Large intestine (tissue), 12 donors: ENCODE measurements at places on chromosomes 5 and 9. TPM values are rescaled to one million over a fixed set of nuclear protein-coding genes. Genes with fewer than 3 reads are reported as not detected.

- DNase-seq, result no peak
Observed at GRCh38 chr9:125238127-125238914, 2.8 kb downstream of the HSPA5 start.

DNA sequence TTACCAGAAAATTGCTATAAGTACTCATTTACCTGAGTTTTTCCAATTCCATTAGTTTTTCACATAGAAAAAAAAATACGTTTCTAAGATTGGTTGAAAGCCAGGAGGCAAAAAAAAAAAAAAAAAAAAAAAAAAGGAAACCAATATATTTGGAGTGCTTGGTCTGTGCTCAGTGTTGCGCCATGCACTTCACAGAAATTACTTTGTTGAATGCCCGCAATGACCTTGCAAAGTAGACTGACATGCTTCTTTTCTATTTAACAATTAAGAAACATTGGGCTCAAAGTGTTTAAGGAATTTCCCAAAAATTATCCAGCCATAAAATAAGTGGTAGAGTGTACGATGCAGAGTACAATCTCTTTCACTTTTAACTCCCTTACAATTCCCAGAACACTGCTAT, 65.2 kb upstream of the PAPPA start:
- DNase-seq, result no peak

DNA sequence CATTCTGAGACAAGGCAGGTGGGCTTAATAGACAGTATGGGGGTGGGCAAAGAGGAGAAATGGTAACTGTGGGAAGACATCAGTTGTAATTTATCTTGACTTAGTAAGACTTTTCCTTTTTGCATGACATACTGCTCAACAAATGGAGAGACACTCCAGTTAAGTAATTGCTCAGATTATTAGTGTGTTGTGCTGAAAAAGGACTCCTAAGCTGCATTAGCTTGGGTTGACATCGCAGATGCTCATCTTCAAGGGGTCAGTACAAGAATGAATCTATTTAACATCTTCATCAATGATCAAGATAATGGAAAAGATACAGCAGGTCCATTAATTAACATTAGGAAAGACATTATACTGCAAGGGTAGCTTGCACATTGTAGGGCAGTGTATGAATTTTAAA, 181.1 kb upstream of the ELAVL2 start:
- DNase-seq, result no peak

- DNase-seq, result no peak
Observed at GRCh38 chr5:108524564-108524963, 142.7 kb upstream of the FBXL17 start.

DNA sequence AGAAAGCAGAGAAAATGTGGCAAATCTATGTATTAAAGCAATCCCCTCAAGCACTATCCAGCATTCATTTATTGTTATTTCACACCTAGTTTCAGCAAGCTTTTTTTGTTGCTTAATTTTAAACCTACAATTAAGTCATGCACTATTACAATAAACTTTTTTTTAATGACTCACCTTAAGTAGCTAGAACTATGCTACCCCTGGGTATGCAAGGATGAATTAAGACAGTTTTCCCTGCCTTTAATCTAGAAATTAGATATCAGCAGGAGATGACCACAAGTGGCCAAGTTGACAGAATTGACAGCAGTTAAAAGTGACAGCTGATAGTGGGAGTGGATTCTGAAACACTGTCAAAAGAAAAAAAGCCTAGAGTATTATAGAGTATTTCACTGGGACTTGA, 20.0 kb downstream of the ITGA1 start:
- no peak for DNase-seq

RHOBTB3 gene
- 47.5 TPM for polyA plus RNA-seq

TOMM5 gene
- polyA plus RNA-seq, result 135 TPM

- DNase-seq, result no peak
Observed at GRCh38 chr9:83425240-83425639, 113.0 kb downstream of the FRMD3 start.

- no peak for DNase-seq
Observed at GRCh38 chr5:9559965-9560364, 14.1 kb upstream of the SEMA5A start.

DNA sequence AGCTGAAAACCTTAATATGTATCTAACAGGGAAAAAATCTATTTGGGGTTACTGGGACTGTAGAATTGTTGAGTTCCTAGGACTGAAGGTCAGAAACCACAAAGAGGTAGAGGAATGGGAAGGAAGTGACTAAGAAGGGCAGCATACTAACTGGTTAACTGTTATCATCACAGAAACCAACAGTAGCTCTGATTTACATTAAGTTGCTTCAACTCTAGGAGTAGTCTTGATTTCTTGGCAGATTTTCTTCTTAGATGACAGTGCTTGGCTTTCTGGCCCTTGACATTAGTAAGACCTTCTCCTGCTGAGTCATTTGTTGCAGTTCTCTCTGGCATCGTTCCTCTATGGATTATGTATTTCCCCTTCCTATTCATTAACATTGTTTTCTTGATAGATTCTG, 116.1 kb upstream of the RASA1 start:
- DNase-seq, result no peak

GRCh38 chr5:139652788-139653241, 4.7 kb downstream of the CXXC5 start:
- DNase-seq, result peak; percentile 68

DNA sequence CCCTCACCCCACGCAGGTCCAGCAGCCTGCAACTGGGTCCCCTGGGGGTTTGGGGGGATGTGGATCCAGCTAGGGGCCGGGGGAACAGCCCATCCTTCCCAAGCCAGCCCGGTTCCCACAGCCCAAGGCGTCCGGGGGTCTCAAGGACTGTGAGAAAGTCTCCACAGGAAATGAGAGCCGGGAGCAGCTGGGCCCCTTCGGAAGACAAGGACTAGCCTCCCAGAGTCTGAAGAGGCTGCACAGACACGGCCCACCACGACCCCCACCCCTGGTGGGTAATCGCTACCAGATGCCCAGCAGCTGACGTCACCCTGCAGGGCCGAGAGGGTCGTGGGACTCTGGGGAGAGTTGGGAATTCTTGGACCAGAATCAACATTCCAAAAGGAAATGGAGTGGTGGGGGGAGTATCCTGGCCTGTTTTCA, 10.5 kb downstream of the SH2D3C start:
- DNase-seq, result no peak

IFNA16 gene
- not detected for polyA plus RNA-seq

FBP2 gene
- 0.25 TPM for polyA plus RNA-seq

GRCh38 chr5:27403243-27403882, 365.0 kb upstream of the CDH9 start:
- DNase-seq, result no peak

DNA sequence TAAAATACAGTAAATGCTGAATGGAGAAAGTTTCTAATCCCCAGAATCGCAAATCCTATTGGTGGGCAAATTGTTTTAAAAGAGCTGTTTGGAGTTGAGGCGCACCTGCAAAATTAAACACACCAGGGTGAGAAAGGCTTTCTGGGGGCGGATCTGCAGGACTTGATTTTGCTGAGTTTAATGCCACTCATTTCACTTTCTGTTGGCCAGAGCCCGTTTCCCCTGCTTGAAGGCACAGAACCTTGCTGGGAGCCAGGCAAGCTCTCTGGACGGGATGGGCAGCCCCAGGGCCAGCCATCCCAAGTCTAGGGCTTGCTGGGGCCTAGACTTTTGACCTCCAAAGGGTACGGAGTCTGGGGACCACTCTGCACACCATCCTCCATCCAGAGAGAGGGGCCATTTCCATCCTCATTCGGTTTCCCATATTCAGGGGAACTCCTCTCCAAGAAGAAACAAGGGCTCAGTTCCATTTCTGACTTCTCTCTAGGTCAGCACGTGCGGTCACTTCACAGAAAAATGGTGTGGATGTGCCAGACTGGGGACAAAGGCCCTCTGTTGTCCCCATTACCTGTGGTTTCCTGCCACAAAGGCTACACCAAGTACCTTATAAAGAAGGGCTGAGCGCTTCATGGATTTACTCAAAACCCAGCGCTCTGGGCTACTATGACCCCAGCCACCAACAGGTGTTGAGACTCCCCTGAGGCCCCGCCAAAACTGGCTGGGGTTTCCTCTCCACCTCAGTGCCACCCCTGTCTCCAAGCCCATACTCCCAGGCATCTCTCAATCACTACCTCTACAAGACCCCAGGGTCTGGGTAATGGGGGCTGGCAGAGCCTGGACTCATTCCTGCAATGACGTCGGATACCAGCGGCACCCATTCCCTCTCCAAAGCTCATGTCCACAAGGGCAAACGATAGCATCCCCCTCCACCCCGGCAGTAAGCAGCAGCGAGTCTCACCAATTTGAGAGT, 170.0 kb downstream of the AUH start:
- DNase-seq, result no peak

FBP1 gene
- polyA plus RNA-seq, result 259 TPM

GRCh38 chr9:134870746-134871662, 9.6 kb upstream of the FCN2 start:
- DNase-seq, result no peak

DNA sequence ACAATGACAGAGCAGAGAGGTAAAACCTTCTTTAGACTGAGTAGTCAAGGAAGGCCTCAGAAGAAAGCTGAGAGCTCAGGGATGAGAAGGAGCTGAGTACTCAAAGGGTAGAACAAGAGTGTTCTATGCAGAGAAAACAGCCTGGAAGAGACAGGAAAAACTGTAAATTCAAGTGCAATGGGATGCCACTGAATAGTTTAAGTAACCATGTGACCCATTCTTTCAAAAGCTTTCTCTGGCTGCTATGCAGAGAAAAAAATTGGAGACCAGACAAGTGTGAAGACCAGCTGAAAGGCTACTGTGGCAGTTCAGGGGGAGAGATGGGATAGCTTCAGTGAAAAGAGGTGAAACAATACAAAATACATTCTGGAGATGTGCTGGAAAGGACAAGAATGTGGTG, 61.3 kb upstream of the RNF38 start:
- no peak for DNase-seq

DNA sequence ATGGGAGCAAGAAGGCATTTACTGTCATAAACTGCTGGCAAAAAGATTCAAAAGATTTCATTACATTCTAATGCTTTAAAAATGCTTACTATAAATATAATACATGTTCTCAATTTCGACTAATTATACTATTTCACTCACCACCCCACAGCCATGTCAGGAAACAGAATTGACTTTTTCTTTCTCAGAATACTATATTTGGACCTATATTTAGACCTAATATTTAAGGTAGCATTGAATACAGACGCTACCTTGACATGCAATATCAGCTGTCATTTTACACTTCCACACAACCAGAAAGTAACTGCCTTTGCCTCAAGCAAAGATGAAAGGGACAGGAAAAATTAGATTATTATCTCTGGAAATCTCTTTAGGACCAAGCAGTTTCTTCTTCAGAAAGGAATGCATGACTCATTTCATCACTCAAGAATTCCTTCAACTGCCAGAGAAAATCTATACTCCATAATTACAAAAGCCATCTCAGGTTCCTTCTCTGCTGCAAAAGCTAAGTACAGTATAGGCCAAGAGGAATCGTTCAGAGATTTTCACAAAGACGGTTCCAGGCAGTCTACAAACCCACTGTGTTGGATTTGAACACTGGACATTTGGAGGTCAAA, 11.8 kb upstream of the UBE2QL1 start:
- no peak for DNase-seq

SAXO1 gene
- 0.06 TPM for polyA plus RNA-seq

PCDHA13 gene
- polyA plus RNA-seq, result 0.72 TPM

DNM1 gene
- polyA plus RNA-seq, result 49.0 TPM

SUSD3 gene
- polyA plus RNA-seq, result 7.6 TPM

FAM221B gene
- polyA plus RNA-seq, result 0.10 TPM

TMEM215 gene
- 0.06 TPM for polyA plus RNA-seq

GRCh38 chr5:56330806-56331205, 97.7 kb upstream of the ANKRD55 start:
- DNase-seq, result no peak

- DNase-seq, result peak; percentile 11
Observed at GRCh38 chr9:85258823-85259370, 482.9 kb downstream of the AGTPBP1 start.

- DNase-seq, result no peak
Observed at GRCh38 chr9:71814226-71814625, 45.9 kb upstream of the CEMIP2 start.

CMYA5 gene
- polyA plus RNA-seq, result 2.3 TPM

LCN9 gene
- polyA plus RNA-seq, result not detected

DNA sequence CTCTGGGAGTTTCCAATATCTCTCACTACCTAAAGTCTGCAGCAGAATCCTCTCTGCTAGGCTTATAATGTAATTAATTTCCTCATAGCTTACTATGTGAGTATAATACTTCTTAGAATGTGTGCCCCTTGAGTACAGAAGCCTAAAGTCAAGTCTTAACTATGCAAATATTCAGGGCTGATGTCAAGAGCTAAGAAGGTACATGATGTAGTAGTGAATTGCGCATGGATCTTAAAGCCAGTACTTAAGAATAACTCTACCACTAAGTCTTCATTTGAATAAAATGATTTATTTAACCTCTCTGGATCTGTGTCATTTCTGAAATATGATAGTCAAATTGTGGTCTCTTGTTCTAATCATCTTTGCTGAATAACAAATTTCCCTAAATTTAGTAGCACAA, 442.9 kb downstream of the DTWD2 start:
- DNase-seq, result no peak

GRCh38 chr9:88571419-88571818, 36.4 kb downstream of the NXNL2 start:
- no peak for DNase-seq

PLCXD3 gene
- 4.9 TPM for polyA plus RNA-seq

GRCh38 chr5:123001808-123002207, 34.7 kb downstream of the PPIC start:
- DNase-seq, result no peak

SLIT3 gene
- 18.3 TPM for polyA plus RNA-seq

CDHR2 gene
- 247 TPM for polyA plus RNA-seq

GRCh38 chr5:181191526-181192336, 13.3 kb downstream of the TRIM7 start:
- peak; percentile 97 for DNase-seq

DNA sequence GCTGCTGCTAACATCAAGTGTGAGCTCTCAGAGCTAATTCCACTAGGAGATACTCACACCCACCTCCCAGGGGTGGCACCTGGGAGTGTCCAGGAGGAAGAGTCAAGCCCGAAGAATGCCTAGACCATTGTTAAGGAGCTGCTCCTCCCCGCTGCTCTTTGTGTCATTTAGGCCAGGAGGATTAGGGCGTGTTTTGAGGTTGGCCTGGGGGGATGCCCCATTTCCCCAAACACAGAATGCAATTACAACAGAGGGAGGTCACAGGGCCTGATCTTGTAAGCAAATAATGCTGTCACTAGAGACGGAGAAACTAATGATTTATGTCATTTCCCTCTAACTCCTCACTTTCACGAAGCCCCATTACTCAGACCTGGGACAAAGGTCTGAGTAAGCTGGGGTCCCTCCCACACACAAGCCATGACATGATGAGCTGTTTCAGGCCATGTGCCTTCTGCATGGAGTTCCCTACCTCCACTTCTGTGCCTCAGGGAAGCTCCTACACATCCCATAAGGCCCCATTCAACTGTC, 312.5 kb downstream of the ACTL7B start:
- no peak for DNase-seq
